ENCODE measurements at places on chromosomes 3 and 15.

- peak; percentile 70 for DNase-seq
These were observed 44.6 kb downstream of the EIF4E3 start for GRCh38 chr3:71680603-71681002.

DNA sequence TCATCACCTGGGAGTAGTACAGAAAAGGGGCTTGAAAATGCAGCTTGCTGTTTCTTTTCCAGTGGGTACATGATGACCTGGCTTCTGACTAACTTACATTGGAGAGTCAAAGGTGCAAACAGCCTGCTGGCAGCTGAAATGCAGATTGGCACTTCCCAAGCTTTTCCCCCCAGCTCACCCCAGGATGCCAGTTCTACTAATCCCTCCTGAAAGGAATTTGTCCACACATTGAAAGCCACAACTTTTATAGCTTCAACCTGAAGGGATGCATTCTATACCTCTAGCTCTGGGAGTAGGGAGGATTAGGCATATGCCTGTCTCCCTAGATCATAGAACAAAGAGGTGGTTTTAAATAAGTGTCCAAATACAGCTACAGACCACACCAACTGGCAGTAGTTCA lies 281.7 kb downstream of the EFHB start:
- no peak for DNase-seq

- no peak for DNase-seq
These were observed 255.1 kb upstream of the WNT5A start for GRCh38 chr3:55742022-55742831.

DNA sequence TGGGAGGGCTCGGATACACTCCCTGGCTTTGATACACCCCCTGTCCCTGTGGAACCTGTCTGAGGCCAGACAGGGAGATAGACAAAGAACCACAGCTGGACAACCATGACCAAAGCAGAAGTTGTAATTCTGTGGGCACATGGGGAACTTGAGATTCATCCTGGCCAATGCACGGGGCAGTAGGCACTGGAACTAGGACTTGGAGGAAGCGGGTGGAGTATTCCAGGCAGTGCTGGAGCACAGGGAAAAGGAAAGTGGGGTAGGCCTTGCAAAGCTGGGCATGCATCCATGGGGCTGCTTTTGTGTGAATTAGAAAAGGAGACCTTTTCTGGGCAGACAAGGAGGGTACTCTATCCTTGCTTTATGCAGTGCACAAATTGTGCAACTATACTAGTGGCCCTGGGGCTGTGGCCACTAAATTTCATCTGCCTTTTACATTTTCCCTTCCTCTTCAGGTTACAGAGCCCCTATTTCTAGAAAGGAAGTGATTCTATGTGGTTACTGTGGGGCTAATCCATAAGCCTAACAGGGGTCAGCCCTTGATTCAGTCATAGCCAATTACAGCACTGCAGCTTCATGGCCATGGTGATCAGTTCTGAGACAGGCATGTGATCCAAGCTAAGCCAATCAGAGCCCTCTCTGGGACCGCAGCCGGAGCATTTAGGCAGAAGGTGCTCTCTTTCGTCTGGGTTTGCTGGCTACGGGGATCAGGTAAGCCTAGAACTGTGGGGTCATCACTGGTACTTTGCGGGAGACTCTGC lies 21.0 kb downstream of the CRABP1 start:
- DNase-seq = no peak

DNA sequence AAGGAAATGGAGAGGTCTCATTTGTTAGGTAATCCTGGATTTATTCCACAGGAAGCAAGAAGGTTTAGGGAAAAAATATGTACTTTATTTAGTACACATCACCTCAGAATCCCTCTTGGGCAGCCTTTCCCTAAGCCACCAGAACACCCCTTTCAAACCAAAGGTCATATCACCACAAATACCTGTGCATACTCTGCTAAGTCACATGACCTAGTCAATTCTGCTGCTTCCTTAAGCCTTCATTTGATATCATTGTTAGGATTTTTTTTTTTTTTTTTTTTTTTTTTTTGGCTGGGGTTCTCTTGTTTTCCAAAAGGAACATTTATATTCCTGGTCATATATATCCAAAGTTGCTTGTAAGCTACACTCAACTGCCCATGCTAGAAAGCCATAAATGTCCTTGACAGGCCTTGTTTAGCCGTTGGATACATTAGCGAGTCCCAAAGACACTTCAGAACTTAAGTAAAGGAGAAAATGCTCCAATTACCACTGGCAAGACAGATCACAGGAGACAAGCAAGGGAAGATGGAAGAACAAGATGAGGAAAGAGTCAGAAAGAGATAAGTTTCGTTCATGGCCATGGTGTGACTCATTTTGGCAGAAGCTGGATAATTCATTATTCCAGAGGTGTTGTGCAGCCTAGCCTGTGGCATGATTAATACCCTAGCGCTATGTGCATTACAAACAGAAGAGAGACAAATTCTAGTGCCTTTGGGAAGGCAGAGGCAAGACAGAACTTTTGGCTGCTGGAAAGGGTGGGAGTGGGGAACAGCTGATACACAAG lies 155.6 kb upstream of the SLC2A2 start:
- DNase-seq = peak; percentile 60

DNA sequence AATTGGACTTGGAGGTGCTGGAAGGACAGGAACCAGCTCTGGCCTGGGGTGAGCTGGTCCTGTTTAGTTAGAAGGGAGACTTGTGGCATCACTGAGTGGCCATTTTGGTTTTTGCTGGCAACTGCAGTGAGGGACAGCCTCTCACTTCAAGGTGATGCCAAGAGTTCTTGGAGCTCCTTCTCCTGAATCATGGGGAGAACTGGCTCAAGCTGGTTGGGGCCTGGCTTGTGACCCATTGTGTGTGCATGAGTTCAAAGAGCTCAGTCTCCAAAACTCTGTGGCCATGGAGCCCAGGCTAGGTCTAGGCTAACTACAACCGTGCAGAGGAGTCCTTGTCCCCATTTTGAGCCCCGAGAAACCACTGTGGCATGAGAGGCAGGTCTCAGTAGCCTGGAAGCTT lies 60.1 kb upstream of the ZNF148 start:
- DNase-seq = no peak

GRCh38 chr3:16300881-16301359 lies 35.9 kb downstream of the OXNAD1 start:
- DNase-seq = peak; percentile 16

- no peak for DNase-seq
These were observed 169.3 kb downstream of the GREM1 start for GRCh38 chr15:32887090-32887489.

DNA sequence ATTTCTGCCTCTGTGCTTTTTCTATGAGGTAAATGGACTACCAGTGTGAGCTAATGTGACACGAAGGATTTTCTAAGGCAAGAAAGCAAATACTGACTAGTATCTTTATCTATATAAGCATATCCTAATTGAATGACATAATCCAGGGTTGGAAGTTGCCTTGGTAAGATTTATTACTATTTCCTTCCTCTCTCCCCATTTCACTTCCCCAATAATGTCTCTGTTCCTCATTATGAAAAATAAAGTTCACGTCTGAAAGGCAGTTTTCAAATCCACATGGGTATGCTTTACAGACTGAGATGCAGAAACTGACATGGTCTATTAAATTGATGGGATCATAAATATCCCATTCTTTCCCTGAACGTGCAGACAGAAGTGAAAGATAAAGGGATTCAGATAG lies 86.0 kb downstream of the DTWD1 start:
- no peak for DNase-seq

DNA sequence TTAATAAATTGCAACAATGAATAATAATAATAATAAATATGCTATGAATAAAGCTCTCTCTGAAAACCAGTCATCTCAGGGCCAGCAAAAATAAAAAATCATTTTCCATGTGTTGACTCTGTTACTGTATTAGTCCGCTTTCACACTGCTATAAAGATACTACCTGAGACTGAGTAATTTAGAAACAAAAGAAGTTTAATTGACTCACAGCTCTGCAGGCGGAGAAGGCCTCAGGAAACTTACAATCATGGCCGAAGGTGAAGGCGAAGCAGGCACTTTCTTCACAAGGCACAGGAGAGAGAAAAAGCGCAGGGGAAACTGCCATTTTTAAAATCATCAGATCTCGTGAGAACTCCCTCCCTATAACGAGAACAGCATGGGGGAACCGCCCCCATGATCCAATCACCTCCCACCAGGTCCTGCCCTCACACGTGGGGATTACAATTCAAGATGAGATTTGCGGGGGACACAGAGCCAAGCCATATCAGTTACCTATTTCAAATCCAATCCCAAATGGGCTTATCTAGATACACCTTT lies 224.1 kb downstream of the IGSF11 start:
- DNase-seq = no peak

- no peak for DNase-seq
These were observed 179.1 kb downstream of the PTPRG start for GRCh38 chr3:61740494-61740893.

DNA sequence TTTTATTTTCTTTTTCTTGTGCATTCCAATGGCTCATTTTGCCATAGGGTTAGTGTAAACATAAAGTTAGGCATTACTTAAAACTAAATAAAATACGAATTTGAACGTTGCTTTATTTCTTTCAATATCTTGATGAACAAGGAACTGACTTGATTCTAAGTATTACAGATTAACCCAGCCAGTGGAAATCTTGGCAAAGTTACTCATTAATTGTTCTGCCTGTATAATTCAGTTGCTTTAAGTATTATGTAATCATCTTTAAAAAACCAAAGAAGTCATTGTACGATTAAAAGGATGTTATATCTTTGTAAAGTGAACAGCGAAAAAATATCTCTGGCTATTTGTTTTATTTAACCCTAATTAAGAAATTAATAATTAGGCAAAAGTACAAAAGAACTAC lies 737.9 kb upstream of the BCHE start:
- DNase-seq = no peak

DNA sequence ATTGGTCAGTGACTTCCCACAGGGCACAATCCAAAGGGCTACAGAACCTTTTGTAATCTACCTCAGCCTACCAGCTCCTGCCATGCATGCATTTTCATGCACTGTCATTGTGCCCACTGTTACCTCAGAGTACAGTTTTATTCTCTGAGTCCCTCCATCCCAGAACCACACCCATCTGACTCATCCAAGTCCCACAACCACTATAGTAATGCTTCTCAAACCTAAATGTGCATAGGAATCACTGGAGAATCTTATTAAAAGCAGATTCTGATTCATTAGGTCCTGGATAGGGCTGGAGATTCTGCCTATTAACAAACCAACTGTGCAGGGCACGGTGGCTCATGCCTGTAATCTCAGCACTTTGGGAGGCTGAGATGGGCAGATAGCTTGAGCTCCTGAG lies 3.7 kb upstream of the B3GALNT1 start:
- DNase-seq = peak; percentile 54

- no peak for DNase-seq
These were observed 9.8 kb upstream of the VIPR1 start for GRCh38 chr3:42492508-42493080.

DNA sequence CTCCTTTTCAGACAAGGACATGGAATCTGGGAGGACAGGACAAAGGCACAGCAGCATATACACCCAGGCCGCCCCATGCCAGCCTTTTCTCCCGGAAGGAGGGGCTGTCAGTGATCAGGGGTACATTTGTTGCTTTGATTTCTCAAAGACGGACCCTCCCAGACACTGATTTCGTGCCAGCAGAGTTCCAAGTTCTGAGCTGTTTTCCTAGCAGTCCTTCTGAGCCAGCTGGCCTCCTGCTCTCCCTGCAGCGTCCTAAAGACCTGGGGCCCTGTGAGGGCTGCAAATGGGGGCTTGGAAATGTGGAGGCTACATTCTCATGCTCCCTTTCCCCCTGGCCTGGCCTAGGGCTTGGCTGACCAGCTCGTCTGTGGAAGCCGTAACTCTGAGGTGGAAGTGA lies 22.3 kb downstream of the CTSH start:
- no peak for DNase-seq

- no peak for DNase-seq
These were observed 17.9 kb downstream of the PXK start for GRCh38 chr3:58350627-58351013.

GRCh38 chr3:14241716-14242115 lies 63.1 kb downstream of the LSM3 start:
- no peak for DNase-seq

DNA sequence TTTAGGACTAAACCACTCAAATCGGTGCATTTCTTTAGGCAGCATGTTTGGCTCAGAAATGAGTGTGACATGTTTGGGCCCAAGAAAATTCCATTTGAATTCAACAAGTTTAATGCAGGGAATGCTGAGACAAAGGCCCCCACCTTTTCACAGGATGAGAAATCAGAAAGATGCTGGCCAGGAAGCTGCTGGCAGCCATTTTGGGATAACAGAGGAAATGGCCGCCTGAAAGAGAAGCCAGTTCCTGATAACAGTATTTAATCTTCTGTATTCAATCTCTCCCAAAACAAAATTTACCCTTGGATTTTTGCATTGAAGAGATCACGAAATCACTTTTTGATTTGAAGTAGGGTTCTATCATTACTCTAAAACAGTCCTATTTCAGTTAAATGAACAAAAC lies 350.9 kb downstream of the SLC9A9 start:
- DNase-seq = no peak

DNA sequence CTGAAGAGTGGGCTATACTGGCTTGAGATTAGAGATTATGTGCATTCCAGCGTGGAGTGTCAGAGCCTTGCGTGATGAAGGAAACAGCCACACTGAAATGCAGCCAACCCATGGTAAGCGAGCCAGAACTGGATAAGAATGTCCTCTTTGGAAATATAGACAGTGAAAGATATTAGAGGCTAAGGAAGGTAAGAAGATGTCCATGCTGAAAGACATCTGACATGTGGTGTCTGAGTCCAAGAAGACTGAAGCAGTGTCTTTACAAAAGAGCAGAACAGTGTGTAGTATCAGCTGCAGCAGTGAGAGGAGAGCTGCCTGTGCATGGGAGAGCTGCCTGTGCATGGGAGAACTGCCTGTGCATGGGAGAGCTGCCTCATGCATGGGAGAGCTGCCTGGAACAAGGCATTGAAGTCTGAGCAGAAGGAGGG lies 672.2 kb downstream of the DIPK2A start:
- no peak for DNase-seq

- no peak for DNase-seq
These were observed 49.5 kb downstream of the PGPEP1L start for GRCh38 chr15:98958076-98958475.

DNA sequence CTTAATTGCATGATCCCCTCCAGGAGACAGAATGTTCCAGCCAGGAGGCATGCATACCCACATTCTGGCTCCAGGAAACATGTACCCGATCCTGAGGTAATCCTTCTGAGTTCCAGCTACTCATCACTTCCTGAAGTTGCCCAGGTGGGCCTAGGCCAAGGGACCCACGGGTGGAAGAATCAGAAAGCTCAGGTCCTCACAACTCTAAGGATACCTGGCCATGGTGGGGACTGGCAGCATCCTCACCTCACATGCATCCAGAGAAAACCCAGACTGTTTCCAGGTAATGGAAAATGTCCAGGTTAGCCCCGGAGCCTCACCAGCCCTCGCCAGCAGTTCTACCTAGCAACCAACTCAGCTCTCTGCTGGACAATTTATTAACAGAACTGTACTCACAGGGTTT lies 78.2 kb downstream of the DAPK2 start:
- no peak for DNase-seq

- DNase-seq = no peak
These were observed 404.9 kb upstream of the ALCAM start for GRCh38 chr3:104961851-104962250.

GRCh38 chr3:128315313-128315712 lies 151.4 kb downstream of the DNAJB8 start:
- no peak for DNase-seq
